ENCODE measurements at places on chromosomes 5 and 9.

GRCh38 chr9:93346231-93347112 lies 105.0 kb upstream of the FAM120A start:
- no peak for DNase-seq

GRCh38 chr5:158039911-158040347 lies 181.0 kb upstream of the CLINT1 start:
- no peak for DNase-seq

DNA sequence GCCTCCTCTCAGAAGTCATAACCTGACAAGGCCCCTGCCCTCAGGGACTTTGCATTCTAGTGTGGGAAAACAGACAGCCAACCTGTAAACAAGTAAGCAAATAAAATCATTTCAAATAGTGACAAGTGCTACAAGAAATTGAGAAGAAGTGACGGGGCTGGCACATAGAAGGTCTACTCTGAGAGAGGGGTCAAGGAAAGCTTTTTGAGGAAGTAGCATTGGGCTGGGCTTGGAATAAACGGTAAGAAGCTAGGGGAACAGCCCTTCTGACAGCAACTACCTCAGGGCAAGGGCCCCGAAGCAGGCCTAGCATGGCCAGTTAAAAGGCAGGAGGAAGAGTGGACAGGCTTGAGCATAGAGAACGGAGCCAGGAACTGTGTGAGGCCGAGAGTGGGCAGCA lies 4.8 kb upstream of the SLC2A8 start:
- no peak for DNase-seq

DNA sequence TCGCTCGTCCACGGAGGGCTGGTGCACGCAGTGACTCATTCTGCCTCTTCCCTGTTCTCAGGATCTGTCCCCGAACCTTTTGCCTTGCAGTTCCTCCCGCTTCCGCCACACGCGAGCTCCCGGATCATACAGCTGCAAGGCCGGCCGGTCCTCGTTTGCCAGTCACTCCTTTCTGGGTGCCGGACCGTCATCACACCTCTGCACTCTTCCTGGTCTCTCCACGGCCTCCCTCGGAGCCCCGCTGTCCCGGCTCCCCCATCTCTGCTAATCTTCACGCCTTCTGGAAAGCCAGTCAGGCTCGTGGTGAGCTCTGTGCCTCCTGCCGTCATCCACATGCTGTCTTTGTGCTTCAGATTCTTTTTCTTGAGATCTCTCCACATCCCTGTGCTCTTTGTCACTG lies 91.8 kb downstream of the STX17 start:
- no peak for DNase-seq

GRCh38 chr5:73968246-73968645 lies 342.2 kb downstream of the ARHGEF28 start:
- DNase-seq = no peak

- DNase-seq = no peak
Measured at GRCh38 chr5:103942587-103943186, 380.1 kb upstream of the NUDT12 start.

All from activated naive CD4-positive, alpha-beta T cell (primary cell).